ENCODE measurements at places on chromosomes 12 and 14.

DNA sequence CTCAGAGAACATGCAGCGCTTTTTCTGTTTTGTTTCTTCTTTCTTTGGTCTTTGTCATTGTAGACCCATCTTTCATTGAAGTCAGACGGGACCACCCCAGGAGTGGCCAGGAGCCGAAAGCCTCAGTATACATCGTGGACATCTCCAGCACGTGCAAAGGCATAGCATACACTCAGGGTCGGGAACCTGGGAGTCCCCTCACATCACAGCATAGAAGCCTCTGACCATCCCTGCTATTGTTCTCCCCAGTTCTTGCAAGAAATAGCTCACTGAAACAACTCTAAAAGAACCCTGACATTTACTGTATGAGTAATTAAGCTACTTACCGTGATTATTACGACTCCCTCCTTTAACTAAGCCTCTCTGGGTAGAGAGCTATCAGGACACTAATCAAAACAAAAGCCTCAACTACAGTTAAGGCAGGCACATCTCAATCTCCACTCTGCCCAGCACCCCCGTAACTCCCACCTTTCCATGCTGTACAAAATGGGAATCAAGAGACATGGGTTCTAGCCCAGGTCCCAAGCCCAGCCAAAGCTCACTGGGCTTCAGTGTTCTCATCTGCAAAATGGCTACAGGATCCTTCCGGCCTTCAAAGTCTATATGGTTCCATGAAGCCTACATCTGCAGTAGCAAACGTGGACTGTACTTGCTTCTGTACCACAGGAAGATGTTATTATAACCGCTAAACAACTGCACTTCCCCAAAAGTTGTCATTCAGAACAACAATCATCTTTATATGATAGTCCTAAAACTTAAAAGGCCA is 6.7 kb downstream of the CCDC88C start:
- peak; percentile 41 for DNase-seq

GRCh38 chr12:19576506-19577280 is 137.4 kb downstream of the AEBP2 start:
- DNase-seq: no peak

- no peak for DNase-seq
Measured at GRCh38 chr12:78338054-78338785, 507.5 kb downstream of the NAV3 start.

DNA sequence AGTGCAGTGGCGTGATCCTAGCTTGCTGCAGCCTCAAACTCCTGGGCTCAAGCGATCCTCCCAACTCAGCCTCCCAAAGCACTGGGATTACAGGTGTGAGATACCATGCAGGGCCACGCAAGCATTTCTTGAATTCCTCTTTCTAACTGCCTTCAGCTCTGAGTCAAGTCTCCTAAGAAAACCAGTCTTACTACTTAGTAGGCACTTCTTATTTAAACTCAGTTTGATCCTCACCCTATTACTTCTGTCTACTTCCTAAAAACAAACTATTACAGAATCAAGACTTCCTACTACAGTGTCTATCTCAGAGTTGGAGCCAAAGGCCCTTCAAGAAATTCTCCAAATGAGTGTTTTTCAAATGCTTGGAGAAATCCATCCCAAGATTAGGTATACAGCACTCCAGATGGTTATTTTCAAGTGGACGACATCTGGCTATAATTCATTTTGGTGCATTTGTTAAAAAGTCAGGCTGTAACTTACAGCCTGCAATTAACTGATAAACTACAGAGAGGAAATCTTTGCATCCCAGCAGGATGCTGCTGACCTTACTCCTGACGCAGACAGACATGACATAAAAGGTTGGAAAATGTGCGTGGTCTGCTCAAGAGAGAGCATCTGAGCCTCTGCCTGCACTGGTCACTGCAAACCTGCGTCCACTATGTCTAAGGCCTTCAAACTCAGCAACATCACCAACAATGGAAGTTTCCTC is 34.7 kb downstream of the SSH1 start:
- DNase-seq: no peak

DNA sequence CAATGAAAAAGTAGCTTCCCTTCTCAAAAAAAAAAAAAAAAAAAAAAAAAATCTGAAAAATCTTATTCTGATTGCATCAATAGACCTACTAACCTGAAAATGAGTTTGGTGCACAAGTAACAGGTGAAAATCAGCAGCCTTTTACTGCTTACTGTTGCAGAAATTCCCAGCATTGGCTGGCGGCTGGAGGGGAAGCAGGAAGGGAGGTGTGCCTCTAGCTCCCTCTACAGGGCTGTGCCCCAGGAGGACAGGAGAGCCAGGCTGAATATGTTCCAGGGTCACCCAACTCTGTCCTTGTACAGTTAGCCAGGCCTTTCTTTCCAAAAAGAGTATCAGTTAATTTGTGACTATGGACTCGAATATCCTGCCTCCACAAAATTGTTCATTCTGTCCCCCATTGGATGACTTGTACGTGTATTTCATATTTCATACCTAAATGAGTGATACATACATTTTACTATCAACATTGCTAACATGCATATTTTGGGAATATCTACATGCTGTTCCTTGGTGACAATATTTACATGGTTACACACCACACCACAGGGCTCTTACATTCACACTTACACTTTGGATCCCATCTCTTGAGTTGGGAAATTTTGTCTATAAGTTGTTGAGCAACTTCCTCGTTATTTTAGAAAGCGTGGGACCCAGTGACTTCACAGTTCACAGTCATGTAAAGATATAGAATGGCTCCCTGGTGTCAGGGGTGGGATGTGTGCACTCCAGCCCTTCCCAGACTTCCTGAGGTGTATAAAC is 124.8 kb downstream of the SAMD4A start:
- peak; percentile 57 for DNase-seq

GRCh38 chr14:105141486-105142281 is 26.9 kb downstream of the JAG2 start:
- no peak for DNase-seq

- no peak for DNase-seq
Measured at GRCh38 chr12:3748620-3749019, 4.3 kb downstream of the CRACR2A start.

DNA sequence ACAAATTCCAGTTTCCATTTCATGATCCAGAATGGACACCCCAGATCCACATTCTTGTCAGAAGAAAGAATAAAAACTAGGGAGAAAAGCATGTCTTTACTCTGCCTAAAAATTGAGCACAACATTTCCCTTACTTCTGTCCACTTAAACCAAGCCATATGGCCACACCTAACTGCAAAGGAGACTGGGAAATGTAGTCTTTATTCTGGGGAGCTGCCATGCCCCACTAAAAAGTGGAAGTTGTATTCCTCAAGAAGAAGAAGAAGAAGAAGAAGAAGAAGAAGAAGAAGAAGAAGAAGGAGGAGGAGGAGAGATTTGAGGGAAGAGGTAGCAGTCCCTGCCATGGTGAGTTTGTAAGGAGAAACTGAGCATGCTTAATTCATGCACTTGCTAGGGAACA is 84.5 kb downstream of the GPR65 start:
- no peak for DNase-seq

Measured in activated CD4-positive, alpha-beta memory T cell treated with anti-CD3 and anti-CD28 coated beads, Interleukin-2, amount 10 ng/mL, durations not matched to agents 7 days and 5 days (primary cell).